ENCODE measurements at places on chromosomes 16 and 17.

- no peak for DNase-seq
Observed at GRCh38 chr16:2987833-2988232, 7.6 kb upstream of the PKMYT1 start.

- no peak for DNase-seq
Observed at GRCh38 chr17:6241996-6242395, 171.8 kb downstream of the WSCD1 start.

- no peak for DNase-seq
Observed at GRCh38 chr16:35570946-35571345, 2111.5 kb downstream of the TP53TG3F start.

- no peak for DNase-seq
Observed at GRCh38 chr17:40251576-40251975, 32.5 kb downstream of the WIPF2 start.

DNA sequence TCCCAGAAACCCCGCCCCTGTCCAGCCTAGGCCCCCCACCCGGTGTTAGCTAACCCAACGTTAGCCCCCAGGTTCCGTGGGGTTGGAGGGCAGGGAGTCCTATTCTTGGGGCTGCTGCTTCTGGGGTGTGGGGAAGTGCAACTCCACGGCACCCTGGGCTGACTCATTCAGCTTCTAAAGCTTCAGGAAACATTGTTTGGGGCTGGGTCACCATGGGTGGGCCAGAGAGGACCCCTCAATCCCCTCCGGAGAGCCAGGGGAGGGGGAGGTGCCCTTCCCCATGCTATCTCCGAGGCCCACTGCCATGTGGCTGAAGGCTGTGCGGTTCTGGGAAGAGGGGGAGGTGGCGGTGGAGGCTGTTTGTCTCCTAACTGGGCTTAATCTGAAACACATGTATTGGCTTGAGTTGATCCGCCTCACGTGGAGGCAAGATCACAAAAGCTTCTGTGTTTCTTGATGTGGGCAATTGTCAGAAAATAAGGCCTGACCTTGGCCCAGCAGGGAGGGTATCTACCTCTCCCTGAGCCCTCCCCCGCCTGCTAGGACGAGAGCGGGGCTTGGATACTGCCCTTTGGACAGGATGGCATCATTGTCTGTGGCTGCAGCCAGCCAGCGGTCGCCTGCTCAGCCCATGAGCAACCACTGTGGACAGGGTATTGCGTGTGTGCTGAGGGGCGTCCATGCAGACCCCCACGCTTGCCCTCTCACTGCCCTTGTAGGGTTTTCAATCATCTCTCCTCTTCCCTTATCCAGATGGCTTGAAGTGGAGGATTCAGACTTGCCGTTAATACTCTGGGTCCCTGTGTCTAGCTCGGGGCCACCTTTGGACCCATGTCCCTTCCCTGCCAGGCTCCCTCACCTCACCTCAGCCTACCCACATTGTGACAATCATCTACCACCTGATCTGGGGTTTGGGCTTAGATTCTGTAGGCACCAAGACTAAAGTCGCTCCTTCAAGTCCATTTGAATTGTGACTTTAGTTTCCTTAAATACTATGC lies 1.3 kb downstream of the SERPINF1 start:
- no peak for DNase-seq

GRCh38 chr16:28011971-28012445 lies 51.5 kb downstream of the GSG1L start:
- no peak for DNase-seq

- no peak for DNase-seq
Observed at GRCh38 chr17:19533036-19533717, 477 bp upstream of the SLC47A1 start.

- no peak for DNase-seq
Observed at GRCh38 chr16:27461483-27462171, 59.7 kb downstream of the IL21R start.

- no peak for DNase-seq
Observed at GRCh38 chr17:80935526-80935925, 56.1 kb upstream of the CHMP6 start.

Measured in naive thymus-derived CD8-positive, alpha-beta T cell (primary cell).